Esophagus muscularis mucosa (tissue), 4 donors: ENCODE measurements at places on chromosomes 7 and 10. TPM values are rescaled to one million over a fixed set of nuclear protein-coding genes. Genes with fewer than 3 reads are reported as not detected.

DNA sequence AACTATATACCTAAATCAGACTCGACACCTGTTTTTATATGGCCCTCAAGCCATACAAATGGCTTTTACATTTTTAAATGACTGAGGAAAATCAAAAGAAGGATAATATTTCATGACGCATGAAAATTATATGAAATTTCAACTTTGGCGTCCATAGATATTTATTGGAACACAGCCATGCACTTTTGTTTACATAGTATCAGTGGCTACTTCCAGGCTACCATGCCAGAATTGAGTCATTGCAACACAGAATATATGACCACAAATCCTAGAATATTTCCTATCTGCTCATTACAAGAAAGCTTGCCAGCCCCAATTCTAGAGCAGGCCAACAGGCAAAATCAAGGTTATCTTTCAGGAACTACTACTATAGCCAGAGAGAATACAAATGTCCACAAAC, 29.3 kb downstream of the AFAP1L2 start:
- H3K27ac ChIP-seq: no peak overlapping the region
- H3K4me1 ChIP-seq: peaks cover 3% of the 10 kb centered on the region
- no peak overlapping the region for H3K4me3 ChIP-seq
- no peaks in the 10 kb centered on the region for H3K36me3 ChIP-seq
- no peak for DNase-seq

GRCh38 chr10:62826273-62826672, 10.1 kb upstream of the EGR2 start:
- H3K27me3 ChIP-seq: no peaks in the 10 kb centered on the region
- DNase-seq: no peak
- no peaks in the 10 kb centered on the region for H3K4me1 ChIP-seq
- no peaks in the 10 kb centered on the region for H3K36me3 ChIP-seq
- no peak overlapping the region for H3K4me3 ChIP-seq

- H3K36me3 ChIP-seq: no peaks in the 10 kb centered on the region
- peak overlapping the region; percentile 80 for H3K4me3 ChIP-seq
- peaks cover 36% of the 10 kb centered on the region for H3K4me1 ChIP-seq
- DNase-seq: no peak
- no peaks in the 10 kb centered on the region for H3K27me3 ChIP-seq
Observed at GRCh38 chr7:127251465-127252376, 1.0 kb downstream of the GRM8 start.

DNA sequence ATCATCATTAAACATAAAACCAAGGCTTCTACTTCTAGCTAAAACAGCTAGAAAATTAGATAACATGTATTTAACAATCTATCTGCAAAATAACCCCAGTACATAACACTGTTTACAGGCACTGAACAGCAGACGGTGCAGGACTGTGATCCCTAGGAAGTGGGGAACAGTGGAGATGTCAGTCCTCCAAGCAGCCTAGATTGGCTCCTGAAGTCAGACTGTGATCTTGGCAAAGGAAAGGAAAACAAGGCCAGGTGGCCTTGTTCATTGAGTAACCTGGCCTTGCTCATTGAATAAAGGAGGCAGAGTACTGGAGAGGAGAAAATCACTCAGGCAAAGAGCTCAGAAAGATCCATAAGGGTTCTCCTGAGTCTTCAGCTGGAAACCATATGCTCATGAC, 77.7 kb upstream of the DIP2C start:
- H3K27me3 ChIP-seq: no peaks in the 10 kb centered on the region
- no peak overlapping the region for H3K27ac ChIP-seq
- no peaks in the 10 kb centered on the region for H3K36me3 ChIP-seq
- no peak overlapping the region for H3K4me3 ChIP-seq

GRCh38 chr7:35552691-35553090, 142.2 kb downstream of the HERPUD2 start:
- H3K4me1 ChIP-seq: no peaks in the 10 kb centered on the region
- H3K4me3 ChIP-seq: no peak overlapping the region
- no peaks in the 10 kb centered on the region for H3K27me3 ChIP-seq
- no peak for DNase-seq
- H3K27ac ChIP-seq: no peak overlapping the region

- DNase-seq: no peak
- no peaks in the 10 kb centered on the region for H3K27me3 ChIP-seq
- no peak overlapping the region for H3K4me3 ChIP-seq
- H3K27ac ChIP-seq: no peak overlapping the region
- H3K36me3 ChIP-seq: no peaks in the 10 kb centered on the region
Observed at GRCh38 chr7:94512735-94513564, 3.3 kb downstream of the CASD1 start.

- H3K27ac ChIP-seq: no peak overlapping the region
- H3K36me3 ChIP-seq: no peaks in the 10 kb centered on the region
- H3K4me1 ChIP-seq: no peaks in the 10 kb centered on the region
Observed at GRCh38 chr7:31076641-31077310, 24.7 kb downstream of the ADCYAP1R1 start.

DNA sequence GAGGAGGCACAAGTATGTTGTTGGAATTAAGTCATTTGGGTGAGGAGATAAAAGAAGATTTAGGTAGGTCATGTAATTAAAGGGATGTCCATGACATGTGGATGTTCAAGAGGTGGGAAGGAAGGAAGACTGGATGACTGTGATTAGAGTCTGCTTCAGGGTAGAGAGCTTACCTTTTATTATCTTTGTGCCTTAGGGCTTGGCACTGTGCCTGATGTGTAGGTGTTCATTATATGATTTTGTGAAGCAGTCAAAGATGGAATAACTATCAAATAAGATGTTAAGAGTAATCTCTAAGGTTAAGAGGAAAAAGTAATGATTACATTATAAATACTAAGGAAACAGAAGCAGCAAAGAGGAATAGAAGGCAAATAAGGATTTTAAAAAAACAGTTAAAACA, 97.8 kb downstream of the CDK14 start:
- no peak for DNase-seq
- H3K27me3 ChIP-seq: no peaks in the 10 kb centered on the region
- no peaks in the 10 kb centered on the region for H3K36me3 ChIP-seq
- H3K4me1 ChIP-seq: peaks cover 10% of the 10 kb centered on the region
- H3K27ac ChIP-seq: no peak overlapping the region

DNA sequence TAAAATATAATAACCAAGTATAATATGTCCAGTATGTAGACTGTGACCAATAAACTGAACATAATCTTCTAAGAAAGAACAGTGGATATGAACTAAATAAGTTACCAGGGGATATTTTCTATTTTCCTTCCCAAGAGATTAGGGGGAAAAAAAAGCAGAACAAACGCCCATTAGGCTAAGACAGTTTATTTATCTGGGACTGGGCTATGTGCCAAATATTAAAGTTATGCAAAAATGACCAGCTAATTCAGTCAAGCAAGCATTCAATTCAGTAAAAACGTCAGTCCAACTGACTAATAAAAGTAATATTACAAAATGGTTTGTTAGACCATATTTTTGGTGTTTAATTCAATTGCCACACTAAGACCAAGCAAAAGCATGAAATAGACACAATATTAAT, 122.2 kb downstream of the TSPAN12 start:
- no peak overlapping the region for H3K4me3 ChIP-seq
- H3K27ac ChIP-seq: no peak overlapping the region
- H3K4me1 ChIP-seq: no peaks in the 10 kb centered on the region
- no peaks in the 10 kb centered on the region for H3K36me3 ChIP-seq
- H3K27me3 ChIP-seq: no peaks in the 10 kb centered on the region

GRCh38 chr10:21920633-21921032, 82.9 kb downstream of the DNAJC1 start:
- no peaks in the 10 kb centered on the region for H3K4me1 ChIP-seq
- no peak overlapping the region for H3K27ac ChIP-seq
- no peak for DNase-seq
- no peak overlapping the region for H3K4me3 ChIP-seq

DNA sequence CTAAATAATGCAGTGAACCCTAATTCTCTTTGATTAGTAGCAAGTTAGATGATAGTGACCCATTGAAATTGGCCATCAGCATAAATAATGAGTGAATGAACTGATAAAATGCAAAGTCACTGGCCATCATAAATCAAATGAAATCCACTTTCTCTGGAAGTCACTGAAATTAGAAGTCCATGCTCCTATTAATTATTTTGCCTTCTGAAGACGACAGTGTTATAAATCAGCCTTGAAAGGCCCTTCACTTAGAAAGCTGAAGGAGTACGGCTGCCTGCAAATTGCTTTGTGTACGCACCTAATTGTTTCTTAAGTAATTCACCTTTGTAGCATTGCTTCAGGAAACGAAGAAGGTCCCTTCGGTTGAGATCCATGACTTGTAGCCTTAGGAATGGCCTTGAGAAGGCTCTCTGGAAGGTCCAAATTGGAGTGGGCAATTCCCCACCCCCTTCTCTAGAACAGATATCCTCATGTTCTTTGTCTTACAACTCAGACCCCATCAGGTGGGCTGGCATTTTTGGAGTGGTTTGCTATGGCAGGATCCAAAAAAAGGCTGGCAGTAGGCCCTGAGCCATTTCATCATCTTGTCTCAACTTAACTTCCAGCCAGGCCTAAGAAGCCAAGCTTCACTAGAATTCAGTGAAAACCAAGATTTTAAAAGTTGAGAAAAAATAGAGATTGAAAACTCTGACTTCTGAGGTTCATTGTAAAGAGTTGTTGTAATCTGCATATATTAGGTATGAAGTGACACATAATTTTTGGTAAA, 420.3 kb downstream of the LRMDA start:
- H3K36me3 ChIP-seq: no peaks in the 10 kb centered on the region
- no peak overlapping the region for H3K4me3 ChIP-seq
- H3K27ac ChIP-seq: no peak overlapping the region
- peak; percentile 53 for DNase-seq
- H3K4me1 ChIP-seq: no peaks in the 10 kb centered on the region

DNA sequence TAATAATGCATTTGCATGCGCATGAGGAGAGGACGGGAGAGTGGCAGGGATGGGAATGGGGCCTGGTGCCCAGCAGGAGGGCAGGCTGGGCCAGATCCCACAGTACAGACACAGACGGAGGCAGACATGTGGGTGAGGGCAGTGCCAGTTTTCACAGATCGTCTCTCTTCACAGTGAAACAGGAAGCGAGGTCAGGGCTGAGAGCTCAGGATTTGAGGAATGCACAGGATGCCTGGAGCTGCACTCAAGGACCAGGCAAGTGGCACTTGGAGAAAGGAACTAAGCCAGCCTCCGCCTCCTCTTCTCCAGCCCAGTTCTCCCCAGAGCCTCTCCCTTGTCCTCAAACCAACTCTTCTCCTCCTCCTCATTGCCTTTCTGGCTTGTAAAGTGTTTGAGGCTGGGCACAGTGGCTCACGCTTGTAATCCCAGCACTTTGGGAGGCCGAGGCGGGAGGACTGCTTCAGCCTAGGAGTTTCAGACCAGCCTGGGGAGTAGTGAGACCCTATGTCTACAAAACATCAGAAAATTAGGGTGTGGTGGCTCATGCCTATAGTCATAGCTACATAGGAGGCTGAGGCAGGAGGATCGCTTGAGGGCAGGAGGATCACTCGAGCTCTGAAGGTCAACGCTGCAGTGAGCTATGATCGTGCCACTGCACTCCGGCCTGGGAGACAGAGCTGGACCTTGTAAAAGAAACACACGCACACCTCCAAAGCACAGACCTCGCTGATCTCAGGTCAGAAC, 115.2 kb downstream of the HIP1 start:
- H3K4me3 ChIP-seq: no peak overlapping the region
- H3K27ac ChIP-seq: no peak overlapping the region
- no peak for DNase-seq
- peaks cover 13% of the 10 kb centered on the region for H3K4me1 ChIP-seq

DNA sequence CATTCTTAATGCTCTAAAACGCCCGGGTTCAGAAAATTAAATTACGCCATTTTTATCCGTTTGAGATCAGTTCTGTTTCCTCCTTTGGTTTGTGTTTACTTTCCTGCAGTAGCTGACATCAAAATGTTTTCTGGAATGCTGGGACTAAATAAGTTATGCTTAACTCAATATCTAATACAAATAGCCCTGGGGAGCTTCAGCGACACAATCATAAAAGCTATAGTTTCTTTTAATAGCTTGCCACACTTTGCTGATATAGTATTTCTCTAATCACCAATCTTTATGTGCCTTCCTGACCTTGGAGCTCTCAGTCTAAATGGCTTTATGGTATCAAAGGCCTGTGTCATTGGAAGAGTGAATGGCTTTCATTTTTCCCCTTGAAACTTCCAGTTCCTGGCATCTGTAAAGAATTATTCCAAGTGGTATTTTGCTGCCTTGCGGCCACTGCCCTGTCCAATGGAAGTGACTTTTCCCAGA, 202.7 kb downstream of the HDAC9 start:
- DNase-seq: no peak
- H3K36me3 ChIP-seq: no peaks in the 10 kb centered on the region
- no peak overlapping the region for H3K27ac ChIP-seq
- no peaks in the 10 kb centered on the region for H3K27me3 ChIP-seq
- H3K4me1 ChIP-seq: no peaks in the 10 kb centered on the region

GRCh38 chr10:33772370-33773252, 438.1 kb upstream of the NRP1 start:
- H3K4me3 ChIP-seq: no peak overlapping the region
- peaks cover 3% of the 10 kb centered on the region for H3K4me1 ChIP-seq
- no peaks in the 10 kb centered on the region for H3K36me3 ChIP-seq
- no peaks in the 10 kb centered on the region for H3K27me3 ChIP-seq
- no peak for DNase-seq
- H3K27ac ChIP-seq: peak overlapping the region; percentile 46

DNA sequence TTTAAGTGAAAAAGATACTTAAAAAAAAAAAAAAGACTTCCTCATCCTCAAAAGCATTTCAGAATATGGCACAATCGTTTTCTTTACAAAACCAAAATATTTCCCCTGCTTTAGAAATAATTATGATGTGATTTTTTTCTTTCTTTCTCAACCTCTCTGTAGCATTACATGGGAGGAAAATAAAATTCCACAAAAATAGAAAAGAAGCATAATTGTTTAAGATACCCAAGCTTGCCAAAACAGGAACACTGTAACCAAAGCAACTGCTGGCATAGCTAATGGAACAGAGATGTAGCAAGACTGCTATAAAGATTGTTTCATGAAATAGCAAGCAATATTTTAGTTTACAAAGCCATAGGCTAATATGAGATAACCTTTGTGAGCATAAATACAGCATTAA, 75.6 kb upstream of the GPR22 start:
- no peaks in the 10 kb centered on the region for H3K36me3 ChIP-seq
- H3K27ac ChIP-seq: no peak overlapping the region
- H3K27me3 ChIP-seq: no peaks in the 10 kb centered on the region
- no peak for DNase-seq
- no peak overlapping the region for H3K4me3 ChIP-seq
- no peaks in the 10 kb centered on the region for H3K4me1 ChIP-seq

TMEM72 gene
- total RNA-seq: not detected
